ENCODE measurements at places on chromosomes 3 and 15.

GRCh38 chr3:140152851-140153639 lies 218.1 kb downstream of the CLSTN2 start:
- DNase-seq, result no peak

GRCh38 chr3:182818296-182818978 lies 25.1 kb downstream of the ATP11B start:
- no peak for DNase-seq

- no peak for DNase-seq
These were observed 45.4 kb upstream of the MTMR10 start for GRCh38 chr15:31036783-31037182.

DNA sequence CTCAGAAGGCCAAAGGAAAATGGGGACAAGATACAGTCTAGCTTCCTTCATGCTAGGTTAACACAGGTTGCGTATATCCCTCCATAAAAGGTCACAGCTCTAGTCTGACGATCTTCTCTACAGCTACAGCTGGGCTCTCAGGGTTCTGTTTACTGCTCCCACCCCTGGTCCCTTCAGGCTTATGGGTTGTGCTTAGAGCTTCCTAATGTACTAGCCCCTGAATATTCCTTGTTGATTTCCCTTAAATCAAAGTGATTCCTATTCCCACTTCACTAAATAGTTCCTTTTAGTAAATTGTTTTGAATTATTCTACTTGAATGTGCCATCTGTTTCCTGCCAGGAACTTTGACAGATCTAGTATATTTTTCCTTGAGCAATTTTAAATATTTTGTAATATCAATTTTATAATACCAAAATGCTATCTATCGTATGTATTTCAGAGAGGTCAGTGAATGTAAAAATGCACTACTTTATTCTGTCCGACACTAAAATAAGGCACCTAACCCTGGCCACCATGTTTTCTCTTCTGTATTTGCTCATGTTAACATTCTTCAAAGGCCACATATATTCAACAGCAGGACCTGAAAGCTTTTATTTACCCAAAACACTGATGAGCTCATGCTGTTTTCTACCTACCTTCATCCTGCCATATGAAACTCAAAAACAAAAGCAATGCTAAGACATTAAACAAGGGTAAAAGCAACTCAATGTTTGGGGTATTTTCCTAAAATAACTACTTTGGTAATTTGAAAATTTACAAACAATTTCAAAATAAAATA lies 92.8 kb upstream of the TGFBR2 start:
- no peak for DNase-seq

DNA sequence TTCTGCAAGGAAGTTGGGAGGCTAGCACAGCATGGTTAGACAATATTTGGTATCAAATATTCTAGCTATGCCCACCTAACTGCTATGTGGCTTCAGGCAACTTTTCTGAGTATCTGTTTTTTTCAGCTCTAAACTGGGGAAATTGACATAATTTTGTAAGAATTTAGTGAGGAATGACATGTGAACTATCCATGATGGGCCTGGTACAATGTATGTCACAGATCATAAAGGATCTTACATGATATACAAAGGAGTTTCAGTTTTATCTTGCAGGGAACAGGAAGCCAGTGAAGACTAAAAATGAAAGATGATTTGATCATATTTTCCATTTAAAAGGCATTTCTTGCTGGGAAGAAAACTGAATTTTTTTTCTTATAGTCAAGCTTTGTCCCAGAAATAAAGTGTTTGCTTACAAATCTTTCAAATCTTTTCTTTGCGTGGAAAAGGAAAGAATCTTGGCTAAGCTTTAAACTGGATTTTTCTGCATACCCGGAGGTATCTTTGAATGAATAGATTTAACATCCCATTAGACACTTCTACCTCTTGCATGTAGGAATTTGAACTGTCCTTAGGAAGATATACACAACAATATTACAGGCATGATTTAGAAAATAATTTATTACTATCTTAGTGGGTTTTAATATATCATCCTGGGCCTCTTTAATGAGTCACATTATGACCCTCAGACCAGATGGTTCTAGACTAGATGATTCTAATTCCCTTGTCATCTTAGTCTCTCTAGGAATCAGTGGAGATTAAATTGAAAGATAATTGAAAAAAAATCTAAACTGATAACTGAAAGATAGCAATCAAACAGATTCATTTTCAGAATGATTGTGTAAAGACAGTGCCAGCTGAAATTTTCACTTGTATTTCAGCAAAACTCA lies 436.0 kb upstream of the THBS1 start:
- no peak for DNase-seq

DNA sequence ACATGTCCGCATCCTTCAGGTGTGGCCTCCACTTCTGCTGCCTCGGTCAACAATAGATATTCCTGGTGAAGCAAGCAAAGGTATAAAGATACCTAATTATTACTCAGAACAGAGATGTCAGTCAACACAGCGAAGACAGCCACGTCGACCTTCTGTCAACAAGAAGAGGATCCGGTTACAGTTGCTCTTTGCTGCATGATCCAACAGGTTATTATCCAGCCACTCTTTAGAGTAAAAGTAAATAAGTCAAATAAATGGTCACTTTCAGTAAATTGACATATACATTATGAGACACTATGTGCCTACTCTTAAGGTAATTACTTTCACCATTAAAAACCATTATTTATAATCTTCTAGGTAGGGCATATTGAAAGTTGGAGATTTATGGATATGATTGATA lies 356.8 kb upstream of the ATP11B start:
- DNase-seq, result no peak

DNA sequence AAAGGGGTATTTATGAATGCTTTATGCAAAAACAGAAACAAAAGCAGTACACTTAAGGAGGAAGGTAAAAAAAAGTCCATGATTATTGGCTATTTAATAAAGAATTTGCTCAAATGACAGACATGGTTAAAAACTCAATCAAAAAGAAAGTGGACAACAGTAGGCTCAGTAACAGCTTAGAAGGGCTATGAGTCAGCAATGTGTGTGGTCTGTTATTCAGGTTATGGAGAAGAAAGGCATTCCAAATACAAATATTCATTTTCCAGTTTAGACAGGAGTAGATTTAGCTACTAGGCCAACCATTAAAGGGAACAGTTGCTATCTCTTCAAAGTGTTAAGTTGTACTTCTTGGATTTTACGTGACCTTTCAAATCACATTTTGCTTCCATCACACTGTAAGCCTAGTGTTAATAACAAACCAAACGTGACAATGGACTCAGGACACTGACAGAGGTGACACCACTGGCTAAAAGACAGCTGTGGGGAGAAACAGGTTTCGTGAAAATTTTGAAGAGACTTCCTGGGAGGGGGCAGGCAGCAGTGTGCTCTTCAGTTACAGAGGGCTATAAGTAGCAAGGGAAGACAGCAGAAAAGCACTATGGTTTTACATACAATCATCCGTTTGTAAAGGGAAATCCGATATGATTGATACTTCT lies 41.7 kb upstream of the MYO5C start:
- peak; percentile 86 for DNase-seq

- no peak for DNase-seq
These were observed 99.8 kb upstream of the BFSP2 start for GRCh38 chr3:133300102-133300501.

DNA sequence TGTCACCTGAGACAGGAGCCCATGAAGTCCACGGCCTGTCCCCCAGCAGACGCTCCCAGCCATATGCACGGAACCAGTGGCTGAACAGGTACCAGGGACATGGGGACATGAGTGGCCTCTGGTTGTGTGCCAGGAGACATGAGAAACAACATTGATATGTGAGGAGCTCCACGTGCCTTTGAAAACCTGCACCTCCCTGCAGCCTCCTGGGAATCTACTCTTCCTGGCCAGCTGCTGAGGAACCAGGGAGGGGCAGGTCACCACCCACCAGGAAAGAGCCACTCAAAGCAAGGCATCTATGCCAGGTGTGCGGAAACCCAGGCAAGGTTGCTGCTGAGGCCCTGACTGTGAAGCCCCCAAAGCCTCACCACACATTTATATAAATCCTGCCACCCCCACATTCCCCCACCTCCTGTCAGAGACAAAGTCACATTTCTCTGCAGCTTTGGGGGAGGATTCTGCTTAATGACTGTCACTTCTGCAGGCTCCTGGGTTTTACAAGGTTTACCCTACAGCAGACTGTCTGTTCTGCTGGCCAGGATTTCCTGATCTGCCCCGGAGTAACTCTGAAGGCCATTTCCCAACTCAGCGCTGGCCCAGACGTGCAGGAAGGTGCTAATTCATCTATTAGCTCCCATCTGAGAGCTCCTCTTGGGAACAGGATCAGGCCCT lies 110.8 kb downstream of the ADCY5 start:
- DNase-seq, result no peak

DNA sequence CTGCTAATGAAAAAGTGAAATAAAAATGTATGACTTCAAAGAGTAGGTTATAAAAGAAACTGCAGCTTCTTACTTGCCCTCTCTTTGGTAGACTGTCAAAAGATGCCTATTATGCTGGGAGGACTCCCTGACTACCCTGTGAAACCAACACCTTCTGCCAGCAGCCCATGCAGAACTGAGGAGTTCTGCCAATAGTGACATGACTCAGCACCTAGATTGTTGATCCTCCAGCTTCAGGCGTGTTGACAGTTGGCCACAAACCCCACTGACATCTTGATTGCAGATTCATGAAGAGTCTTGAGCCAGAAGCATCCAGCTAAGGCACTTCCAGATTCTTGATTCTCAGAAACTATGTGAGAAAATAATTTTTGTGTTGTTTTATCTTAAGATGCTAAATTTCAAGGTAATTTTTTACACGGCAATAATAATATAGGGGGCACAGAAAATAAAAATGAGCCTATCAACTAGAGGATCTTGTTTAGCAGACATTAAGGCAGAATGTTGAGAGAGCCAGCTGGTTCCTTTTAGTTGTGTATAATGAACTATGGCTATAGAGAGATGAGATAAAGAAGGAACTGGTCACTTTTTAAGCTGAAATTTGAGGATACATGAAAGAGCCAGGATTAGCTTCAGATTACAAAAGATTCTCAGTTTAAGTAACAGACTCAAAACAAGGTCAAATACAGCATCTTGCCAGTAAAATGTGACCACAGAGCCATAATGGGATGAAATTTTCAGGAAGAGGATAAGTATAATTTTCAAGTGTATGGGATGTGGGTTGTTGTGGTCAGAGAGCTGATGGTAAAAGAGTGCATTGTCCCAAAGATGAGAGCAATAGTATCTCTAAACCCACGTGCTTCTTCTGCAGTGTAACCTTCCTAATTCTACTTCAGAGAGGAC lies 588.7 kb upstream of the CBLB start:
- peak; percentile 92 for DNase-seq

GRCh38 chr3:143002727-143003126 lies 1.4 kb downstream of the U2SURP start:
- no peak for DNase-seq

- DNase-seq, result no peak
These were observed 202.6 kb downstream of the UACA start for GRCh38 chr15:70560617-70561328.

DNA sequence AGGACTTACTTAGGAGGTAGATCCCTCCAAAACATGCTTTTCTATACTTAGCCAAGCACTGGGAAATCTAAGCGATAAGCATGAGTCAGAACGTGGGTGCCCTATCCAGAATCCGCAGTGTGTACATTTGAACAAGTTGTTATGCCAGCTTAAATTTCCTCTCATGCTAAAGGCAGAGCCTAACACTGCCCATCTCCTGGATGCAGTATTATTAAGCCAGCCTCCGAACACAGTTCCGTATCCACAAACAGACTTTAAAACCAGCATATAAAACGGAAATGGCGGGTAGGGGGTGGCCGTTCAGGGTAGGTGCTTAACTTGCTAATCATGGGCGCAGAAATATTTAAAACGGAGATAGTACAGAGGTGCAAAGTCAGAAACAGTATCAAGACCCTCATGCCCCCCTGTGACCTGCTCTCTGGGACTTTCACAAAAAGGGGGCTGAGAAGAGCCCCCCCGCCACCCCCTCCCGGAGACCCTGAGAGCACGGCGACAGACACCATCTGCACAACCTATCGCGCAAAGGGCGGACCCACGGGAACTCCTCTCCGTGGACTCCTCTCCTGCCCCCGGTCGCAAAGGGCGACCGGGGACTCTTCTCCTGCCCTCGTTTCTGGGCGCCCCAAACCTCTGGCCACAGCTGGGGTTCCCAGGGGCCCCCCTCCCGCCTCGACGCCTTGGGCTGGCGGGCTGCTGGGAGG lies 889 bp upstream of the LRRIQ4 start:
- DNase-seq, result peak; percentile 78
